ENCODE measurements at places on chromosomes 6 and 20.

GRCh38 chr6:103122766-103123601, 1729.5 kb downstream of the GRIK2 start:
- no peak for DNase-seq

DNA sequence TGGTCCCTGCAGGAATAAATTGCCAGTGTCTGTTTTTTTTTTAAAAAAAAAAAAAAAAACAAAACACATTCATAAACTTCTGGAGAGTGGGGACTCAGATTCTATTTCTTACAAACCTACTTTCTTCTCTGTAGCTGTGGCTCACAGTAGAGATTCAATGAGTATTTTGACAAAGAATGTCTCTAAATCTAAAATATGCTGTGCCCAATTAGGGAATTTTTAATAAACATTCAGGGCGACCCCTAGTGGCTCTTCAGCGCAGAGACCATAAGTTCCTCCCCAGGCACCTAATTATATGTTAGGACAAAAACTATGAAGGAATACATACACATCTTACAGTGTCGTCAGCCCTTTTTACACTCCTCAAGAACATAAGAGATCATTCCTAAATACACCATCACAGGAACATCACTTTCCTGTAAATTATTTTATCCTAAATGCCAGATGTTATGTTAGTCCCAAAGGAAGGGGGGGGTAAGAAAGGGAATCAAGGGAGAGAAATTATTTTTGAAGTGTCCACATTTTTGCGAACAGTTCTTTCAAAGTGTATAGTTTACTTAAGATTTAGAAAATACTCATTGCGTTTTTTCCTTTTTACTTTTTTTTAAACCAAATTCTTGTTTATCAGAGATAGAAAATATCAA, 21.8 kb upstream of the NAA20 start:
- DNase-seq = peak; percentile 57

DNA sequence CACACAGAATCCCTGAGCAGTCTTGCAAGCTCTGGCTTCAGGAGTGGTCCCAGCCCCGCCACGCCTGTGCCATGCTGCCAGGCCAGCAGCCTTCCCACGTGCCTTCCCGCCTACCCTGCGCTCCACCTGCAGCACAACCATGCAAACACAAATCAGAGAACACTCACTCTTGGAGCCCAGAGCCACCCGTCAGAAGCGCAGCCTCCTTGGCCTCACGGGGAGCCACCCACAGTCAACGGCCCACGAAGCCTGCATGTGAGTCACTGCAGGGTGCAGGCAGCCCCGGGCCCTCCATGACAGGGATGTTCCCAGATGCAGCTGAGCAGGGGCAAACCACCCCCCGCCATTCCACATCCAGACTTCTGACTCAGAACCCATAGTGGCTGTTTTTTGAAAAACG, 217.0 kb downstream of the DLL1 start:
- DNase-seq = no peak

DNA sequence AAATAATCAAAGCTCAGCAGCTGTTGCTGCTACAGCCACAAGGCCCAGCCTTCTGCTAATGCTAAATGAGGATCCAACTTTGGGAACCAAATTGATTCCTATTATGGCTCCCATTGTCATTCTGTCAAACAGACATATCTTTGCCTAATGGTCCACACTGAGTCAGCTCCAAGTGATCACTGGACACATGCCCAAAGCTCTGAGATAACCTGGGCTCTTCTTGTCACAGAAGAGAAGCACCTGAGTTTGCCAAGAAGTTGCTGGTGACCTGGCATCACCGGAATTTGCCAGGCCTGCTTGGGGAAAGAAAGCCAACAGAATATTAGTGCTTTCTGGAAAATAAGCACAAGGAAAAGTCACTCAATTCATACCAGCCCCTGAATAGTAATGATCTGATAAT, 5.8 kb downstream of the TNFRSF21 start:
- no peak for DNase-seq

- DNase-seq = no peak
These were observed 43.6 kb downstream of the ADGRF1 start for GRCh38 chr6:46998436-46999017.

- DNase-seq = no peak
These were observed 91.6 kb upstream of the DST start for GRCh38 chr6:56734335-56734734.

DNA sequence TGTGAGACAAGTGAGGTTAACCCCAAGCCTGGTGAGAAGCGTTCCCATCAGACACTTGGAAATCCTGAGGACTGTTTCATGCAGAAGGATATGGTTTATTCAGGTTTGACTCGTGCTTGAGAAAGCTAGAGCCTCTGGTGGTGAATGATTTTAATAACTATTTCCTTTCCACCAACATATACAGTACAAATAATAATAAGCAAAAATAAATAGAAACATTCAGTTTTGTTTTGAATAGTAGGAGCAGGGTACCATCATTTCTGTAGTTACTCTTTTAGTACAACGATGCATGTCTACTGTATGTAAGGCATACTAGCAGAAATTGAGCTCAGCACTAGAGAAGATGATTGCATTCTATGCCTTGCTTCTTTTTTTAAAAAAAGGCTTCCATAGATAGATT, 33.5 kb downstream of the PLG start:
- DNase-seq = no peak

DNA sequence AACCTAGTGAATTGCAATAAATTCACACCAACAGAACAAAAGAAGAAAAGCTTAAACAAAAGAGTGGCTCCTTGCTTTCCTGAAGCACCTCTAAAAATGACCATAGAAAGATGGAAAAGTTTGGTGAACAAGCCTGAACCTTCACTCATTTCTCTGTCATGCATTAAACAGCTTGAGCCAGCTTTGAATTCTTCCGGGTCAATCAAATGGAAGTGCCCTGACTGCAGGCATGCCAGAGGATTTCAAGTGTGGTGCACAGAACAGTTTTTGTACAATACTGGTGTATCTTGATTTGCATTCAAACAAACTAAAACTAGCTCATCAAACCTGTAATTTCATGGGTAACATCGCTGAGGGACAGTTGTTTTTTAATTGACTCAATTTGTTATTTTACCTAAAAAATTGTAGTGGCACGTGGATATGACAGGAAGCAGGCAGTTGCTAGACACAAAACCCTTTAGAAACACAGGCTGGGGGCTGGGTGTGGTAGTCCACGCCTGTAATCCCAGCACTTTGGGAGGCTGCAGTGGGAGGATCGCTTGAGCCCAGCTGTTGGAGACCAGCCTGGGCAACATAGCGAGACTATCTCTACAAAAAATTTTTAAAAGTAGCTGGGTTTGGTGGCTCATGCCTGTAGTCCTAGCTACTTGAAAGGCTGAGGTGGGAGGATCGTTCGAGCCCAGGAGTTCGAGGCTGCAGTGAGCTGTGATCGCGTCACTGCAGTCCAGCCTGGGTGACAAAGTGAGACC, 9.1 kb downstream of the CASS4 start:
- DNase-seq = no peak

DNA sequence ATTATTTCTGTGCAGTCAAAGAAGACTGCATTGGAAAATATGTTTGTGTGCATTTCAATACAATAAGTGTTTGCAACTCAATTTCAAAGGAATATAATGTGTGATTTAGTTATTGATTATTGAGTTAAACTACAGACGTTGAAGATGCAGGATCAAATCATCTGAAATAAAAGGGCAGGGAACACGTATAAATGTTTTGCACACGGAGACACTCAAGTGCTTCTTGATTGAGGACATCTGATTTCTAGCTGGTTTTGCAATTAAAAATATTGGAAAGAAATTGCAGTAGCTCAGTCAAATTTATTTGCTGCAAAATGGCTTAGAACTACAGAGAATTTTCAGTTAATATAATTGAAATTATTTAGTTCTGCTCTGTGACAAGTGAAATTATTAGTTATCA, 412.7 kb downstream of the UTRN start:
- DNase-seq = no peak

GRCh38 chr6:112485120-112485826, 138.1 kb downstream of the RFPL4B start:
- no peak for DNase-seq

DNA sequence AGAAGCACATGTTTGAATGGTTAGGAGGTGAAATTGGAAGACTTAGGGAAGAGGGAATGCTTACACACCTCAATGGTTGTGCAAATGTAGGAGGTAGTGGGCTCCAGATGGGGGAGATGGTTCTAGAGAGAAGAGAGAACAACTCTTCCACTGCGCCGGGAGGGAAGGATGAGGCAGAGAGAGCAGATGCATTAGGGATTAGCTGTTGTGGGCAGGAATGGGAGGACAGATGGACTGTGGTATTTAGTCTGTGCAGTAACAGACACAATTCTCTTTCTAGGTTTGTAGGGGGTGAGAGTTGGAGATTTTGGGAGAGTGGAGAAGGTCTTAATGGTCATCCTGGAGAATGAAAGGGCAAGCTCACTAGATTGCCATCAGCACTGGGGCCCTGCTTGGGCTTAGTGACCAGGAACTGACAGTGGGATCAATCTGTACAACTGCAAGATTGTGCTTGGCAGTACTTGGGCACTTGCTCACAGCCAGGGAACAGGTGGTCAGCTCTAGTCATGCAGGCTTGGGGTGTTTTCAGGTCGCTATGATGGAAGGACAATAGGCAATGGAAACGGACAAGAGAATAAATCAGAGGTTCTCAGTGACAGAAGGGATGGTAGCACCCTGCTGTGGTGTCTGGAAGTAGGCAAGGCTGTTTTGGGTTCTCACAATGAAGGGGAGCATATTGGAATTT, 182.0 kb upstream of the MYLIP start:
- no peak for DNase-seq

DNA sequence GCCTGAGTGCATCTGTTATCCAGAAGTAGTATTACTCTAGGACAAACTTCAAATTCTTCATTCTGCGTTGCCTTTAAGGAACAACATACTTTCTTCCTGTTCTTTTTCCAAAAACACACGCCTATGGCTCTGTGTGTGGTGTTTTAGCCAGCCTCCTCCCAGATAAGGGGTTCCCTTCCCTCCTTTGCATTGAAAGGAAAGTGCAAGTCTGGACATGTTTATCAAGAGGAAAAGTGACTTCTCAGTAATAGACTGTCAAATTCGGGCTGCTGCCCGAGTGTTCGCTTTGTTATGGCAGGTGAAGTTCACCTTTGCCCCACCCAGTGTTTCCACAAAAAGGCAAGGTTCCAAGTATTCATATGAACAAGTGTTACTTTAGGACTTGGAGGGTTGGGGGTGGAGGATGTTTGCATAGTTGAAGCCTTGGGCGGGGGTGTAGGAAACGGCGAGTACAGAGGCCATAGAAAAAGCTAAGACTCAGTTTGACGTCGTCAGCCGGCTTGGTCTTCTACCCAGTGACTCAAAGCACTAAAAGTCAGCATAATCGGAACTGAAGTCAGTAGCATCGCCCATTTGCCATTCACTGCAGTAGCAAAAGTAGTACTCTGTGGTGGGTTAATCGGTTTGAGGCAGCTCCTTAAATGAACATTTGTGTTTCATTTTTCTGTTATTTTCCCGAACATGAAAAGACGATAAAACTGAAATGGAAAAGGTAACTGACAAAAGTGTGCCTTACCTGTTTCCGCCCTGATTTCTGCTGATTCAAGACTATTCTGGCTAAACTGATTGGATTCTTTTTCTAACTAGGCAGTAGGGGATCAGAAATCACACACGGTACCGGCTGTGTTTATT, 12.5 kb downstream of the PRDM1 start:
- no peak for DNase-seq

DNA sequence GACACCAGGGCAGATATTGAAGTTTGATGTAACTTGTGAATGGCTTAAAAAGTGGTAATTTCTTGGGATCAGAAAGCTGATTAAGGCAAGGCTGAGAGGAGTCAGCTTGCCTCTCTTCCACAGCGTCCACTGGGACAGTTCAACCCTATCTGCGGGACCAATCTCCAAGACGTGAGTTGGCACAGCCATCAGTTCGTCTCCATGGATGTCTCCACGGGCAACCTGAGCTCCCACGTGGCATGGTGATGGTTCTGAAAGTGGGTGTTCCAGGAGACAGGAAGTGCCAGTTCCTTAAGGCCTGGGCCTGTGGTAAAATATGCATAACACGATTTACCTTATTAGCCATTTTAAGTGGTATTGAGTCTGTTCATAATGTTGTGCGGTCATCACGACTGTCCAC, 67.9 kb upstream of the BHLHE23 start:
- no peak for DNase-seq

DNA sequence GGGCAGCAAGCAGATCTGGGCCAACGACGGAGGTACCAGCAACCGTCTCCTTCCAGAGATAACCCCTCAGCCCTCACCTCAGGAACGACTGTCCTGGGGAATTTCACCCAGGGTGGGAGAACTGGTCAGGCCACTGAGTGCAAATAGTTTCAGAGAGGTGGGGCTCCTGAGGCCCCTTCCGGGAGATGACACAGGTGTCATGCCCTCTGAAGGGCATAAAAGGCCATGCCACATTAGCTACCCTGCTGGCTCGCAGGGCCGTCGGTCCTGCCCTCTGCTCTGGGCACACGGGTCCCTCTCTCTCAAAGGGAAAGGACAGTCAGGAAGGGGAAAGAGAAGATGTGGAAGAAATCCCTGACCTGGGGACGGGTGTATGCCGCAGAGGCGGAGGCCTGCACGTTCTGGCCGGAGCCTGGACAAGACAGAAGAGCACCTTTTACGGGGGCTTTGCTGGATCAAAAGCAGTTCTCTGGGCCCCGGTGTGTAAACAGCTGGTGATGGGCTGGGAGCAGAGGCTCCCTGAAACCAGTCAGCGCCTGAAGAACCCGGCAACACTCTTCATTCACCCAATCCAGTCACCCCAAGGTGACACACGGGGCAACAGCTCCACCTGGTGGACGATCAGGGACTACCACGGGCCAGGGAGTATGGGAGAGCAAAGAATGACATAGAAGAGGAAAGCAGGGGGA, 6.4 kb upstream of the TAF8 start:
- DNase-seq = peak; percentile 71

DNA sequence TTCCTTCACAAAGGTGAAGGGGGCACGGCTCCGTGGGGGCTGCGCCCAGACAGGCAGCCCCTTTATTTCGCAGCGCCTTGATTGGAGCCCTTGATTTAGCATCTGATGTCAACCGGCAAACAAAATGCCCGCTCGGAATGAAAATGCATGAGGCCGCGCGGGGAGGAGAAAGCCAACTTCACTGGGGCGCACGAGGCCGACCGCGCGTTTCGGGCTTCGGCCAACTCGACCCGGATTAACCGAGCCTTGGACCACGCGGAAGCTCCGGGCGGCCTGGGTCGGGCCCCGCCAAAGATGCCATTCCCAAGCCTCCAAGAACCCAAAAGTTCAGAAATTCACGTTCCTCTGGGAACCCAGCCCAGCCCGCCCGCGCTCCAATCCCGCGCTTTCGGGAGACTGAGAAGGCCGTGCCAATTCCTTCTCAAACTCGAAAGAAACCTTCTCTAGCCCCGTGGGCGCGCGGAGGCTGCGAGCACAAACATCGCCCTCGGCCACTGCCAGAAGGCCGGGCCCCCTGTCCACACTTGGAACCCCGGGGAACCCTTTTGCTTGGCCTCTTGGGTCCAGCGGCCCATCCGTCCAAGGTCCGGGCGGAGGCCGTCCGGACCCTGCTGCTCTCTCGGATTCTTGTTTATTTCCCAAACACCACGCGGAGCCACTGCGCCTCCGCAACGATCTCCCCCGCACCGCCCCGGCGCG, 879 bp upstream of the INSM1 start:
- no peak for DNase-seq

All from fibroblast of gingiva (primary cell).